ENCODE measurements at places on chromosomes 3 and 15. TPM values are rescaled to one million over a fixed set of nuclear protein-coding genes. Genes with fewer than 3 reads are reported as not detected.

Gene PPM1M
- 11.8 TPM for total RNA-seq

Gene SUSD5
- 1.7 TPM for total RNA-seq

Gene ZNF662
- 0.63 TPM for total RNA-seq

Gene IDH2
- total RNA-seq: 126 TPM

Gene GXYLT2
- total RNA-seq: 30.5 TPM

All from mesothelial cell of epicardium (in vitro differentiated cells).